ENCODE measurements at places on chromosomes 3 and 15. TPM values are rescaled to one million over a fixed set of nuclear protein-coding genes. Genes with fewer than 3 reads are reported as not detected.

NPAP1 gene
- total RNA-seq, result 0.23 TPM

TP63 gene
- total RNA-seq, result 0.68 TPM

TUSC7 gene
- total RNA-seq, result not detected

CRYGS gene
- total RNA-seq, result 5.9 TPM

TMEM212 gene
- not detected for total RNA-seq

A4GNT gene
- total RNA-seq, result not detected

DNA sequence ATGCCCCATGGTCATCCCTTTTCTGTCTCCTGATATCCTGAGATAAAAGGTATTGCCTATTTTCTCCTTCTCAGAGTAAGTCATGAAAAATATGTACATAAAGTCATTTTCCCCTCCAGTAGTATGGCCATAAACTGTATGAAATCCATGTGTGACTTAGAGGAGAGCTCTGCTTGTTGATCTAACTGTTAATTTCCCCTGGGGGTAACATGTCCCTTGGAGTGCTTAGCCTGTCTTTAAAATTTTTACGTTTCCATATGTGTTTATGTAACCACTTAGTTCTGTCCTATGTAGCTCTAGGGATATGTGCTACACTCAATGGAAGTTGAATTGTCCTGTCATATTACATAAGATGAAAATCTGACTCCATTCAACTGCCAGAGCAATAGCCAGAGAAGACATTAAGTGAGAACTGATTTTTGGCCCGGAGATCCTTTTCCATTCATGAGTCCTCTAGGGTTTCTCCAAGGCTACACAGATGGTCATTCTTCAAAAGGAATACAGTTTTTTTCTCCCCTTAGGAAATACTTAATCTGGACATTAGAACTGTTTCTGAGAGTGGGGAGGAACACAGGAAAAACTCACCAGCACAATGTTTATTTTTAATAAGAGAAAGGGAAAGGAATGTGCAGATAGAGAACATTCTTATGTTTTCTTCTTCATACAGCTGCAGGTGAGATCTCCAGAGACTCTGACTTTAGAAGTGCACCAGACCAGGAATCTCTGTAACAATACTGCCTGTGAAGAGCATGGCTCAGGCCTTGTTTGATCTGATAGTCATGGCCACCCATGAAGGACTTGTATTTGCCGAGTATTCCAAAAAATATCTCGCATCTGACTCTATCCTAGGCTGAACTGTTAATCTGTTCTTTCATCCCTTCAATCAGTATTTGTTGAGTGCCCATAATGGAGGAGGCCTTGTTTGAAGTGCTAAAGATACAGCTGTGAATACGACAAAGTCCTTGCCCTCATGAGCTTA is 29.8 kb upstream of the CLRN1 start:
- DNase-seq, result no peak

DNA sequence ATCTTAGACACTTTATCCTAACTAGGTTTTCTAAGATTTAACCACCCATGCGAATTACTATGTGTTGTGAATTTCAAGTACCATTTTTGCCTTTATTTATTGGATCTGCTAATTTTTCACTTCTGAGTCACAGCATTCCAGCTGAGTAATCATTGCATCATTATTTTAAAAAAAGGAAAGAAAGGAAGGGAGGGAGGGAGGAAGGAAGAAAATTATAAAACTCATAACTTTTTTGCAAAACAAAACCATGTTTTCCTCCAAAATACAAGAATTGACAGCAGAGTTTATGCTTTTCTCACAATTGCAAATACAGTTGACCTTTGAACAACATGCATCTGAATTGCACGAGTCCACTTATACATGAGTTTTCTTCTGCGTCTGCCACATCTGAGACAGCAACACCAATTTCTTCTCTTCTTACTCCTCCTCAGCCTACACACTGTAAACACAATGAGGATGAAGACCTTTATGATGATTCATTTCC is 651.4 kb upstream of the NECTIN3 start:
- DNase-seq, result no peak

DNA sequence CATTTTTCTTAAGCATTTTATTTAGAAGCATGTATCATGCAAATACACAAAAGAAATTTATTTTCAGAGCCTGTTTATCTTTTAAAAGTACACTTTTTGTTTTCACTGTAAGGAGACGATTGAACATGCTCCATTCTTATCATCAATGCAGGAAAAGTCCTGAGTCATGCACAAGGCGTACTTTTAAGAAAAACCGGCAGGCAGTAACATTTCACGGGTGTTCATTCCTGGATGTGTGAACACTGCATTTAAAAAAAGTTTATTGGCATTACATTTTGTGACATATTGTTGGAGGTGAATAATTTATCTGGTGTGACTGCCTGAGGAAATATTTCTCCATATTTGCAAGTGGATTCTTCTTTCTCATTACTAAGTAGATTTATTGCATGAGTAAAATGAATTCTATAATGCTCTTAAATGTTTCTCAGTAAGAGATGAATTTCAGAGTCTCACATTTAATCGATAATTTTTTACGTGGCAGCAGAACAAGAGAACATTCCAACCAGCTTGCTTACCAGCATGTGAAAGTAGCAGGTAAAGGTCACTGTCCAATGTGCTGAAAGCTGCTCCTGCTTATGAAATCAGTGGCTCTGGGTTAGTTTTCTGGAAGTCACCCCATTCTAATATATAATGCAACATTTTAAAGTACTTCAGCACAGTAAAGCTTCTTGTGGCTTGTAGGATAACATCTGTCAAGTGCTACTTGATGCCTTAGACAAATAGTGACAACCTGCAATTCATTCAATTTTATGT is 87.0 kb downstream of the SV2B start:
- no peak for DNase-seq

- no peak for DNase-seq
Observed at GRCh38 chr3:10672422-10672821, 143.6 kb upstream of the SLC6A11 start.

GRCh38 chr3:134643150-134643675 is 7.6 kb downstream of the KY start:
- no peak for DNase-seq

DNA sequence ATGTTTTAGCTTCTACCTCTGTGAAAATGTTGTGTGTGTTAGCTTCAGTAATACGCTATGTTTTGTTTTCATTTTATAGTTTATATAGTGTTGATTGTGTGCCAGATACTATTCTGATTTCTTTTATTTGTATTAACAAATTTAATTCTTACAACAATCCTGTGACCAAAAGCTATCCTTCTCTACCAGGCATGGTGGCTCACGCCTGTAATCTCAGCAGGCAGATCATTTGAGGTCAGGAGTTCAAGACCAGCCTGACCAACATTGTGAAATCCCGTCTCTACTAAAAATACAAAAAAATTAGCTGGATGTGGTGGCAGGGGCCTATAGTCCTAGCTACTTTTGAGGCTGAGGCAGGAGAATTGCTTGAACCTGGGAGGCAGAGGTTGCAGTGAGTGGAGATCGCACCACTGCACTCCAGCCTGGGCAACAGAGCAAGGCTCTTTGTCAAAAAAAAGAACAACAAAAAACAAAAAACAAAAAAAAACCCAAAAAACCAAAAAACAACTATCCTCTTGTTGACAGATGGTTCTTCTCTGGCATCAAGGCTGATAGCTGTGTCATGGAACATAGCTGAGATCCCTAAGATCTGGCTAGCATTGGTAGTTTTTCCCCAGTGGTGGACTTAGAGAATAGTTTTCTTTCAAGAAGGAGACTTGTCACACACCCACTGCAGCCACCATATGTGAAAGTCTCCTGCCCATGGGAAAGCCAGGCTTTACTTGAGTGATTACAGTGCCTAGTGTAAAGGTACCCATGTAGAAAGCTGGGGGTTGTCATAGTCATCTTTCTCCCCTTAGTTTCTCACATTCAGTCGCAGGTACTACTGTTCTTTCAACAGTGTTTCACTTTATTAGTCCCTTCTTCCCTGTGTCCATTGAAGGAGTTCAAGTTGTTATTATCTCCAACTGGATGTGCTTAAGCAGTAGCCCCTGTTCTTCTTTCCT is 116.5 kb downstream of the UBE2E2 start:
- no peak for DNase-seq

GRCh38 chr3:110318108-110318507 is 753.5 kb upstream of the NECTIN3 start:
- no peak for DNase-seq

GRCh38 chr15:98154863-98155262 is 194.4 kb downstream of the ARRDC4 start:
- no peak for DNase-seq

DNA sequence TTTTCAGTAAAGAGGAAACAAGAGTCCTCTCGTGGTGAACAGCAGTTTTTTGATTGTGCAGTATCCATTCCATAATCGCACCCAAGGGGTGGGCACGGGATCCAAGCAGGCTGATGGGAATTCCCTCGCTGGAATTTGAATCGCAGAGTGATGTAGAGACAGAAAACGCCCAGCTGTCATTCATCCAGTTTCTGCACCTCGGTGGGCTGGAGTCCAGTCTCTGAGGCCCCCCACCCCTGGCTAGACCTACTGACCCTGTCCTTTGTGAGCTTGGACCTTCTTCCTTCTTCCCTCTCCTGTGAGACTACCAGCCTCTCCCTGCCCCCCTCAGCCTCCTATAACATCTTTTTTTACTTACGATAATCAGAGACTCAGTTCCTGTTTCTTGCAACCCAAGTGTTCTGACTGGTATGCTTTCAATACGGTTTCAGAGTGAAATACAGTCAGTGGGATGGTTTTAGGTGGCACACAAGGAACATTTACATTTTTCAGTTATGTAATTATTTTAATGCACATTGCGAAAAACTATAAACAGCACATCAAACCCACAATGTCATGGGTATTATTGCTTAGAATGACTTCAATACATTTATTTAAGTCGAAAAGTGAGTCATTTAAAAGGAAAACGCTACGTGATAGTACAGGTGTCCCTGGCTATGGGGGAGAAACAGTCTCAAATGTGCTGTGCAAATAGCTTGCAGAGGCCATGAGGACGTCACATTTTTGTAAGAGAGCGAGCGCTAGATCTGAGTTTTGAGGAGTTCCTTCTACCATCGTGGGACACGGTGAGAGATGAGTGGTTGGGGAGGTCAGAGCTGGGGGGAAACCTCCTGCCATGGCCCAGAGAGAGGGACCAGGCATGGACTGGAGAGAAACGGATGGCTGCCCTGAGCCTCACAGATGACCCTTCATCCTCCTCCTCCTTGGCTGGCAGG is 37.5 kb upstream of the CHST2 start:
- no peak for DNase-seq

GRCh38 chr15:88623061-88623460 is 1.9 kb downstream of the AEN start:
- no peak for DNase-seq

DNA sequence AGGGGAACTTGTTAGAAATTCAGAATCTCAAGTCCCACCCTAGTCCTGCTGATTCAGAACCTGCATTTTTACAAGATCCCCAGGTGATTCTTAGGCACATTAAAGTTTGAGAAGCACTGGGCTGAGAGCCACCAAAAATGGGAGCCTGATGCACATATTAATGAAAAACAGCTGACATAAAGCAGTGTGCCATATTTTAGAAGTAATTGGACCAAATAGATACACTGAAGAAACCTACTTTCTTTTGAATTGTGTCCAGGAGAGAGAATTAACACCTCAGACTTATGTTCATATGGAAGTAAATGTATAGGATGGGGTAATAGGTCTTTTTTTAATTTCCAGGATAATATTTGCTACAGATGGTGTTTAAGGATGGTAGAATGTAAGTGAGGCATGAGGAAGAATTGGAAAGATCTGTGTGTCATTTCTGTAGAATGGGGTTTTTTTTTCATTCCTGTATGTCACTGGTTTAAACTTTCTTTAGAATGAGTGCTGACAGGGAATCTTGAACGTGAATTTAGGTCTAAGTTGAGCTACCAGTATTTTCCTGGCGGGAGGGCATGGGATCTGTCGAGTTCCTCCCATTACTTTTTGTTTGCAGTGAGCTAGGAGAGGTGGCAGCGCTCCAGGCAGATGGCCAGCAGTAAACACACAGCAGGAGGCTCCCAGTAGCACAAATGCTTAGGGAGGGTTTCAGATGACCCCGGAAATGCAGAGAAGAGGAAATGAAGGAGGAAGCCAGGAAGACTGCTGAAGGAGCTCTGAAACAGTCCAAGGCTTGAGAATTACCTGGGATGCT is 185.6 kb downstream of the PLCL2 start:
- no peak for DNase-seq

DNA sequence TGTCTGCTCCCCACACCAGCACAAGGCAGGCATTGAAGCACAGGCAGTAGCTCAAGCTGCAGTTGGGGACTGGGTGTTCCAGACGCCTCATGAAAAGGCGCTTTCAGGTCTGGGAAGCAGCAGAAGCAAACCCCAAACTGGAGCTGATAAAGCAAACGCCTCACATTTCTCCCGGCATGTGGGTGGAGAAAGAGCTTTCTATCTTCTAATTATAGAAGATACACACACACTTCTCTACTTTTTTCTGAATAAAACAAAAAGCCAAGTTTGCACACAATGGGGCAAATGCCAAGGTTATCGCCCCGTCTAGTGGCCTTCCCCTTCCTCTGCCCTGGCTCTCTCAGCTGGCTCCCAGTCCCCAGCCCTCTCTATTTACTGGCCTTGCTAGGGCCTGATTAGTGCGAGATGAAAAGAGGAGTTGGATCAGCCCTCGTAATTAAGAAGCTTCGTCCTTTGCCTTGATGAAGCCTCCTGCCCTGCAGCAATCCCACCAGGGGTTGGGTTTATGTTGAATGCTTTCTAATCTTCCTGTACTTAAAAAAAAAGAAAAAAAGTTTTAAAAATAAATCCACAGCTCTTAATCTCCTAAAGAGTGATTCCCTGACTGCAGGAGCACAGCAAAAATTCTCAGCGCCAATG is 120.2 kb downstream of the MEGF11 start:
- no peak for DNase-seq

DNA sequence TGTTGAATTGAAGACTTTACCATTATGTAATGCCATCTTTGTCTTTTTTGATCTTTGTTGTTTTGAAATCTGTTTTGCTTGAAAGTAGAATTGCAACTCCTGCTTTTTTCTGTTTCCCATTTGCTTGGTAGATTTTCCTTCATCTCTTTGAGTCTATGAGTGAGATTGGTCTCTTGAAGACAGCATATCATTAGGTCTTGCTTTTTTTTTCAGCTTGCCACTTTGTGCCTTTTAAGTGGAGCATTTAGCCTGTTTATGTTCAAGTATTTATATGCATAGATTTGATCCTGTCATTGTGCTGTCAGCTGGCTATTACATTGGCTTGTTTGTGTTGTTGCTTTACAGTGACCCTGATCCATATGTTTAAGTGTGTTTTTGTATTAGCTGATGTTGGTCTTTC is 131.8 kb downstream of the ZIC1 start:
- DNase-seq, result no peak

- DNase-seq, result no peak
Observed at GRCh38 chr15:33029109-33029652, 165.3 kb downstream of the FMN1 start.

DNA sequence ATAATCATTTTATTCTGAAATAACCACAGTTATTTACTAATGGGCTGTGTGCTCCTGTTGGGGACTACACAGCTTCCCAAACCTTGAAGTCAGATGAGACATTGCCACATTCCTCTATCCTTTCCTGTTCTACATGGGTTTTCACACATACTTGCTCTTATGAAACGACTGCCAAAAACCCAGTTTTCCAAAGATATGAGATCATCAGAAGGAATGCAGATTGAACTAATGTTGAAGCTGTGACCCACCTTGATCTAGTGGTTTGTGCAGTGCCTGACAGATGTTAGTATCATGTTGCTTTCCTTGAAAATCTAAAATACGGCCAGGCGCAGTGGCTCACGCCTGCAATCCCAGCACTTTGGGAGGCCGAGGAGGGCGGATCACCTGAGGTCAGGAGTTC is 144.6 kb downstream of the VGLL4 start:
- no peak for DNase-seq

GRCh38 chr3:132643366-132643765 is 16.2 kb downstream of the ACAD11 start:
- no peak for DNase-seq

- no peak for DNase-seq
Observed at GRCh38 chr3:6781092-6781491, 79.8 kb upstream of the GRM7 start.

- DNase-seq, result no peak
Observed at GRCh38 chr3:152259468-152259867, 9.3 kb upstream of the MBNL1 start.
